ENCODE measurements at places on chromosomes 12 and 14.

DNA sequence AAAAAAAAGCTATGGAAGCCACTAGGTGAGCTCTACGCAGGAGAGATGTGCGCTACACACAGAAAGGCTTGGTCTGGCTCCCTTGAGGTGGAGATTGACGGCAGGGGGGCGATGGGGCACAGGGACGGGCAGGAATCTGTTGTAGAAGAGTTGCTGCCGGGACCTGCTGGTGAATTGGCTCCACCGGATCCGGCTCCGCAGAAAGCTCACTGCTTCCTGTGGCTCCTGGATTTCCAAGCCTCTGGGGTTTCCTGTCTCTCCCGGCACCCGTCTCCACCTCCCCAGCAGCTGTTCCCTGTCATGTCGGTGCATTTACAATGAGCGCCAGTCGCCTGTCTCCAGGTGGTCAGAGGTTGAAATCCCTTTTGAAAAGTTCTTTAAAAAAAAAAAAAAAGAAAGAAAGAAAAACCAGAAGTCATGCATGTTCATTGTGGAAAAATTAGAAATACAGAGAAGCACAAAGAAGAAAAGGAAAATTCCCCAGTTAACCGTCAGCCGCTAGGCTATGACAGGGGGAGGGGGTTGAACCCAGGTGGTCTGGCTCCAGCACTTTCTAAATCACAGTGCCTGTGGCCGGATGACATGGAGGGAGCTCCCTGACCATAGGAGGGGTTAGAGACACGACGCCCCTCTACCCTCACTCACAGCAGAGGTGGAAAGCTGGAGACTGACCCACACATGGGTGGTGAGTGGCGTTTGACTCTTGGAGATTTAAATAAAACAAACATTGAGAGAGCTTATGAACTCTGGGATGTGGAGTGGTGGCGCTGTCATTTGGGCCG is 20.8 kb downstream of the FAM222A start:
- peak; percentile 14 for DNase-seq

DNA sequence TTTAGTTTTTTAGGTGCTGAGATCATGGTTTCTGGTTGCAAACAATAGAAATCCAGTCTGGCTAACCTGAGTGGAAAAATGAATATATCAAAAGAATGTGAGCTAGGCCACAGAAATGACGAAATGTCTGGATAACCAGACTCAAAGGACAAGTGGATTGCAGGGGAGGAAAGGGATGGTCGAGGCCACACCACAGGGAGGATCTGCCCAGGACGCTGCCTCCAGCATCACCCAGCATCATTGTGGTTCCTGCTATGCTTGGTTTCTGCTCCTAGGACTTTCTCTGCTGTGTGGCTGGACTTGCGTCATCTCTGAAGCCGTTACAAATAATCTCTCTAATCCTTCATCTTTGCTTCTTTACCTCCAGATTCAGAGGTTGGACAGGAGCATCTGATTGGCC is 80.4 kb downstream of the TTC8 start:
- no peak for DNase-seq

DNA sequence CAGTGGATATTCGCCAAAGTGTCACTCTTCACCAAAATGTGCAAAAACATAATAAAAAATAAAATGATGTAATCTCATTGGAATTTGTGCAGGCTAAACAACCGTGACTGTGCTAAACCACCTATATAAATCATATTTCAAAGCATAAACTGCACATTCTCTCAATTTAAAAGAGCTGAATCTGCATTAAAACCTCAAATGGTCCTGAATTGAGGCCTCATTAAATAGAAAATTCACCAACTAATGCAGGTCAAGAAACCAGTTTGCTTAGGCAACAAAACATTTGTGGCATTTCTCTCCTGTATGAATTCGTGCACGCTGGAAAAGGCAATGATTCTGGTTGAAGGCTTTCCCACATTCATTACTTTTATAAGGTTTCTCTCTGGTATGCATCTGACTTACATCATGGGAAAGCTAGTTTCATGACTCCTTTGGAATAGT is 80.1 kb upstream of the IFNG-AS1 start:
- DNase-seq: no peak

- DNase-seq: no peak
Measured at GRCh38 chr12:54359762-54360351, 4.4 kb downstream of the GPR84 start.

DNA sequence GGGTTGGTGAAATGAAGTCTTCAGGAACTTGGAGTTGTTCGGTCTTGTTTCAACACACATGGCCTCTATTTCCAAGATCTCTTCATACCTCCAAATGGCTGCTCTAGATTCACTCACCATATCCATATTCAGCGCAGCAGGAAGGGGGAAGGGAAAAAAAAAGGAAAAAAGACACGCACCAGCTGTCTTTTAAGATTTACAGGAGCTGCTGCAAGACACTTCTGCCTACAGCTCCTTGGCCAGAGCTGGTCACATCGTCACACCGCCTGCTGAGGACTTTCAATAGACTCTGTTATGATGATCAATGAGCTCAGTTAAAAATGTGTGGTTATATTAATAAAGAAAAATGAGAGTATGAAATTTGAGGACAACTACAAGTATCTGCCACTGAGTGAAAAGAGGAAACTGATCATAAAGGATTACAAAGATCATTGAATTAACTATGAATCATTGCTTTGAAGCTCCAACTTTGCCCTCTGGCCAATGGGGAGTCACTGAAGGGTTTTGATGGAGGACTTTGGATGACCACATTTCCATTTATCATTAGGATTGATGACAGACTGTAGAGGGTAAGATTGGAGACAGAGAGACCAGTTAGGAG is 182.1 kb upstream of the HMGA2 start:
- DNase-seq: no peak

DNA sequence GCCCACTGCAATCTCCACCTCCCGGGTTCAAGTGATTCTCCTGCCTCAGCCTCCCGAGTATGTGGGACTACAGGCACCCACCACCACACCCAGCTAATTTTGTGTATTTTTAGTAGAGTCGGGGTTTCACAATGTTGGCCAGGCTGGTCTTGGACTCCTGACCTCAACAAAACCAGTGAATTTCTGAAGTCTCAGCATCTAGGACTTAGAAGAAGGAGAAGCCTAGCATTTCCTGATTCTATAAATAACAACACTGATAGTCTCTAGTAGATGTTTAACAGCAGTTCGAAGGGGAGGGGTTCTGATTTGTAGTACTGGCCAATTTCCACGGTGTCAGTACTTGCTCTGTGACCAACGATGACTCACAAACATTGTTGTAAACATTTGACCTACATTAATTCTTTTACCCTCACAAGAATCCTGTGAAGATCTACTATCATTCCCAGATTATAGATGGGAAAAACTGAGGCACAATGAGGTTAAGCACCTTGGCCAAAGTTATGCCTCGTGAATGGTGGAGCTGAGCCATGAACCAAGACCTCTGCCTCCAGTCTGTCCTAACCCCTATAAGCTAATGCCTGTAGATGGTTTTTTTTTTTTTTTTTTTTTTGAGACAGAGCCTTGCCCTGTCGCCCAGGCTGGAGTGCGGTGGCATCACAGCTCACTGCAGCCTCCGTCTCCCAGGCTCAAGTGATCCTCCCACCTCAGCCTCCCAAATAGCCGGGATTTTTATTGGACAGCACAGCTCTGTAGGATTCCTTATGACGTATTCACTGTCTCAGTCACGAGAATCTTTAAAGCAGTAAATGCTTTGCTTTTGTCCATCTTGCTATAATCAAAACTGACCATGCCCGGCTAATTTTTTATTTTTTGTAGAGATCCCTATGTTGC is 5.2 kb downstream of the P2RX4 start:
- no peak for DNase-seq

DNA sequence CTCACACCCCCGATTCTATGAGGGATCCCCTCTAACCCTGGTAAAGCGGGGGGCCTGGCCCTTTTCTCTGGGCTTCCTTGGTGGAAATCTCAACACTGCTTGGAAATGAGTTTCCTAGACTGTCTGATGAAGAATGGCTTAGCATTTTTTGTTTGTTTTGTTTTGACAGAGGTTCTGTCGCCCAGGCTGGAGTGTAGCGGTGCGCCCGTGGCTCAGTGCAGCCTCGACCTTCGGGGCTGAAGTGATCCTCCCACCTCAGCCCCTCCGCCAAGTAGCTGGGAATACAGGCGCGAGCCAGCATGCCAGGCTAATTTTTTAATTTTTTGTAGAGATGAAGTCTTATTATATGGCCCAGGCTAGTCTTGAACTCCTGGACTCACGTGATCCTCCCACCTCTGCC is 30.3 kb downstream of the TC2N start:
- no peak for DNase-seq

DNA sequence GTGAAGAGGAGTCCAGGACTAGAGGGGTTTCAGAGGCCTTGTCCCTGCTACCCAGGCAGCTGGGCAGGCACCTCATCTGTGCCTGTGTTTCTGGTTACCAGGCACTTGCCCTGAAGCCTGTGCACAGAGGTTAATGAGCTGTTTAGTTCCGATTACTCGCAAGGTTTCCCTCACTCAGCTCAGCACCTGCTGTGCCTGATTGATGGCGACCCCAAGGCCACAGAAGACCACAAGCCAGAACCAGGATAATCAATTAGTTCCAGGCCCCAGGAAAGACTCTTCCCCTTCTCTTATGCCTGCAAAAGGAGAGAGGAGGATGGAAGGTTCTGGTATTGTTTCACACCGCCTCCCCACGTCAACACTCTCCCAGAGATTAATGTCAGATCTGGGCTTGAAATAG is 88.8 kb upstream of the NOS1 start:
- DNase-seq: no peak

All from NCI-H2227 treated with DMSO at 0.1 percent for 48 hours (cell line).